ENCODE measurements at places on chromosomes 7 and 10.

DNA sequence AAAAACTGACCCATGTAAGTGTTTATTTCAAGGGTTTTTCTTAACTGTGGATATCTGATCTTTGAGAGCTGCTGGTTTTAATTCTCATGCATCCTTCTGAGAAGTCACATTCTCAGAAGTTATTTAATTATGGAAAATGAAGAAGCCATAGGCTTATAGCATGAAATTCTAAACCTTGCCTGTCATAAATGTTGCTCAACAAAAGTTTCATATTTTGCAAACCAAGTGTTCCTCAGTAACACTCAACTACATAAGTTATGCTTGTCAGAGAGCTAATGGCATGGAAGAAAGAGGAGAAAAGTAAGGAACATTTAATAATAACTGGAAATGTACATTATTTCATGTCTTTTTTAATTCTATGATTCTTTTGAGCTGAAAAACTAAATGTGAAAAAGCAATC lies 78.6 kb upstream of the MPP7 start:
- DNase-seq: no peak

DNA sequence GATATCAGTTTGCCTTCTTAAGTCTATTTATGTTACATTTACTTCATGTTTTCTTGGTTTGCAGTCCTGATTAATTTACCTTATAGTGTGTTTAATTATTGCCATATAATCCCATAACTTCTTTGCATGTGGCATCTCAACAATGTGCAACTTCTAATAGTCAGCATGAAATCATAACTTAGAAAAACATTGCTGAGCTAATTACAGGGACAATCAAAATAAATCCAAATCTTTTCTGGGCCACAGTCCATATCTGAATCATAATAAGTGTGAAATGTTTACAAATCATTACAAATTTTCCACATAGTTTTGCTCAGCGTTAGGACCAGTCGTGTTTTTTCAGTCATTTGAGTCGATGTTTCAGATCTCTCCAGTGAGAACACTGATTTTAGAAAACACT lies 29.1 kb upstream of the CABCOCO1 start:
- DNase-seq: no peak

DNA sequence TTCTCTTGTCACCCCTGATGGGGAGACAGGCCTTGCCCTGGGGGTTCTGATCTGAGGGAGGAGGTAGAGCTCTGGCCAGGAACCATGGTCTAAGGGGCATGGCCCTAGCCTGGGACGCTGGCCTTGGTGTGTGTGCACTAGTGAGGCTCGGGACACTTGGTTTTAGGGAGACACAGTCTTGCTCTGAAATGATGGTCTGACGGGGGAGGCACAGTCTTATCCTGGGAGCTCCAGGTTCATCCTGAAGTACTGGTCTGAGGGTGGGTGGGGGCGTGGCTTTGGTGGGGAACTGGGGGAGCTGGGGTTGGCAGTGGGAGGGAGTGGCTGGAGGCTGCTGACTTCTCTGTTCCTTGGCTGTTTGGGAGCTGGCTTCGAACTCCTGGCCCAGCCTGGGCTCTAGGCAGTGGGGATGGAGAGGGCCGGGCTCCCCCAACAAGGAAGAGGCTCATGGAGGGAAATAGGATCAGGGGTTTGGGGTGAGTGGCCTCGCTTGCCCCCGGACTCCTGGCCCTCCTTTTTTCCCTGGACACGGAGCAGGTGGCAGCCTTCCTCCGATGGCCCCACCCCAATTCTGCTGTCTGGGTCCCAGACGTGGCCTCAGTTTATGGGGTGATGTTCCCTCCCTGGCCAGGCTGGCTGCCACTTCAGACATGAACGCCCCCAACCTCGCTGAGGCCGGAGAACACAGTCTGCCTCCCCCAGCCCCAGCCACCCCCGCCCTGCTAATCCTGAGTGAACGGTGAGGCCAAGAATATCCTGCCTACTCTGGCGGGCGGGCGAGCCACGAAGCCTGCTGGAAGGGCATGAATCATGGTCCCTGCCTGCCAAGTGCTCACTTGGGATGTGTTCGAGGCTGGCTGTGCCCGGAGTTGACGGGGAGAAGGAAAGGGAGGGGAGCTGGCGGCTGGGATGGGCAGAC lies 43.5 kb downstream of the TMEM270 start:
- no peak for DNase-seq

- no peak for DNase-seq
Measured at GRCh38 chr10:68792115-68792514, 35.2 kb upstream of the STOX1 start.

GRCh38 chr7:89796481-89796880 lies 357.8 kb upstream of the STEAP1 start:
- DNase-seq: no peak

DNA sequence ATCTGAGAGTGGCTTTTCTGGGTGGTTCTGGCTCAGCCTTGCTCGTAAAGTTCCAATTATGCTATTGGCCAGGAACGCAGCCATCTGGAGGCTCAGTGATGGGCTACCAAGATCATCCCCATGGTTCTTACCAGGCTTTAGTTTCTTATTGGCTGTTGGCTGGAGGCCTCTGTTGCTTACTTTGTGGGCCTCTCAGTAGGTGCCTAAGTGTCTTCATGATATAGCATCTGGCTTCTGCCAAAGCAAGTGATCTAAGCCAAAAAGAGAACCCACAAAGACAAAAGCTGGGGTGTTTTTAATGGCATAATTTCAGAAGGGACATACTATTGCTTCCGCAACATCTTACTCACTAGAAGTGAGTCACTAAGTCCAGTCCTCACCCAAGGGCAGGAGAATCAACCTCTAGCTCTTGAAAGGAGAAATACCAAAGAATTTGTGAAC lies 132.0 kb upstream of the MDFIC start:
- DNase-seq: peak; percentile 77

GRCh38 chr7:131110297-131111080 lies 217.2 kb upstream of the MKLN1 start:
- DNase-seq: no peak

DNA sequence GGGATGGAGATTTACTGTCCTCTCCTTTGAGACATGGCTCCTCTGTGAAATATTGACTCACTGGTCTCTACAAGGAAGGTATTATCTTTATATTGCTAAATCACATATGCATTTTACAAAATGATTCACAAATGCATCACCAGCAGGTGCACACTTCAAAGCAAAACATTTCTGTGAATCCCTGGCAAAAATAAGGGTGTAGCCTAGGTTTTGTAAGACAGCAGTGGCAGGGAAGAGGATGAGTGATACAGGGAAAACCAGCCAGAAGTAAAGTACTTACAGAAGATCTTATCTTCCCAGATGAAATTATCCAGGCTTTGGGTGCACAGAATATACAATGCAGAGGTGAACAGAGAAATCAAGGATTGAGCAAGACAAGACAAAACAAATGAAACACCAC lies 1094.6 kb downstream of the GATA3 start:
- DNase-seq: peak; percentile 3

DNA sequence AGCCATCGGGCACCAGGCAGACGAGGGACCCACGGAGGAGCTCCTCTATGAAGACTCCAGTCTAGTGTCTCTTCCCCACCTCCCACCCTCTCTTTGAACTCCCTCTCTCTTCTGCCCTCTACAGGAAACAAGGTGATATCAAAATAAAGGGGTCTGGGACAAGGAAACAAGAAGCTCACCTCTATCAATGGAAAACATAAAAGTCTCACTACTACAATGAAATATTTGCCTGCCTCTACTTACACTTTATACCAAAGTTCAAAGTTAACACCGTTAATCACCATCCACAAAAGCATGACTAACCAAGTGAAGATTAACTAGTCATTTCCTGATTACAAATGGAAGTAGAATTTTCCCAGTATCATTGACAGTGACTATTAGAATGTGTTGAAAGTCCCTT lies 82.2 kb downstream of the PARD3 start:
- DNase-seq: peak; percentile 46

DNA sequence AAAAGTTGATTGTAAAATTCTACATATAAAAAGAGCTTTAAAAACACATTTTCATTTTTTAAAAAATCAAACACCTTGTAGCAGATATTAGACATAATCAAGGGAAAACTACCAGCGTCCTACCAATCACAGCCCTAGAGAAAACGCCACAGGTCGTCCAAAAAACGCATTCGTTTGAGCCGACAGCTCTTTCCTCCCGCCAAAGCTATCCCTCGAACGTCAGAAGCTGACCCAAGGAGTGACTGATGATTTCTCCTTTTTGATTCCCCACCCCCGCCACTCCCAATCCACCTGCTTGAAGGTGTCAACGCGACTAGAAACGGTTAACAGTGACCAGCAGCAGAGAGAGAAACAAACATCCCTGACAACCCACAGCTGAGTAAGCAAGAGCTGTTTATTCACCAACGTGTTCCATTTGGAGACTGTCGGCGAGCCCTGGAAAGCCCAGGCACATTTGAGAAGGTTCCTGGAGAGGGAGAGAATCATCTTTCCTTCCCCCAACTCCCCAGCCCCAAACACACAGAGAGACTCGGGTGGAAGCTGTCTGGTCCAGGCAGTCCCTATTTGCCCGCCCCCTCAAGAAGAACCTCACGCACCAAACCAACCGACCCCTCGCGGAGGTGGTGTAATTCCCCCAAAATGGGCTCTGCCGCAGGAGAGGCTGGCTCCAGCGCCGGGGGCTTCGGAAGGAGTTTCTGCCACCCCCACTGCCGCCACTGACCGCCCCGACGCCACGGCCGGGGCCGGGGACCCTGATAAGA lies 622 bp downstream of the CPEB3 start:
- peak; percentile 49 for DNase-seq

- DNase-seq: no peak
Measured at GRCh38 chr10:112735041-112735695, 214.9 kb upstream of the TCF7L2 start.

GRCh38 chr7:27966219-27966780 lies 214.3 kb downstream of the JAZF1 start:
- DNase-seq: no peak

DNA sequence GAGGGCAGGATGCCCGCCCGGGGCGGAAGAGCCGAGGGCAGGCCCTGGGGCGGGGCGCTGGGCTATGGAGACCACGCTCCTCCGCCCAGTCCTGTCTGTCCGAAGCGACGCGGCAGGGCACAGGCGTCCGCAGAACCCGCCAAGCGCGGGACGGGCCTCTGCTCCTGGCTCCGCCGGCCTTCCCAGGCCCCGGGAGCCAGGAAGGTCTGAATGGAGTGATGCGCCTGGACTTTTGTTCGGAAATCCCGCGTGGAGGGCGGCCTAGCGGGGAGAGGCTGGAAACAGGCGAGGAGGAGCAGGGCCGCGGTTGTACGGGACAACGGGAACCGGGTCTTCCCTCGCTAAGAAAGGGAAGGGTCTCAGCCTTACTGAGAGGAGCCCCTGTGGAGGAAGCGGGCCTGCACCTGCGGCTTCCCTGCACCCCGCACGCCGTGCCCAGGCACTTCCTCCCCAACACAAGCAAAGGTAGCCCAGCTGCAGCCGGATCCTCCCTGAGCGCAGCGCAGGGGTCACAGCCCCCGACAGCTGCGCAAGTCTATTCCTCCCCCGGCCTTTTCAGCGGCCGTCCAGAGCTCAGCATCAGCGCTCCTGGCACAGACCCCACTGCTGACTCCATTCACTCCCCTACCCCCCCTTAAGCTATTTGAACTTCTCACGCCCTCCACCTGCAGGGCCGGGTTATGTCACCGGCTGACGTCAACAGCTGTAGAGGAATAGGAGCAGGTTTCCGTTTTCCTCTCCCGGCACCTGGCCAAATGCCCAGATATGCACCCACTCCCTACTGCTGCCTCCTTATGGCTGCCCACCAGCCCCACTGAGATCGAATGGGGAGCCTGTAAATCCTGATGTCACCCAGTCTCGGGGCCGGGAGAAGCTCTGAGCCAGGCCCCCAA lies 143.2 kb upstream of the RET start:
- DNase-seq: peak; percentile 8

DNA sequence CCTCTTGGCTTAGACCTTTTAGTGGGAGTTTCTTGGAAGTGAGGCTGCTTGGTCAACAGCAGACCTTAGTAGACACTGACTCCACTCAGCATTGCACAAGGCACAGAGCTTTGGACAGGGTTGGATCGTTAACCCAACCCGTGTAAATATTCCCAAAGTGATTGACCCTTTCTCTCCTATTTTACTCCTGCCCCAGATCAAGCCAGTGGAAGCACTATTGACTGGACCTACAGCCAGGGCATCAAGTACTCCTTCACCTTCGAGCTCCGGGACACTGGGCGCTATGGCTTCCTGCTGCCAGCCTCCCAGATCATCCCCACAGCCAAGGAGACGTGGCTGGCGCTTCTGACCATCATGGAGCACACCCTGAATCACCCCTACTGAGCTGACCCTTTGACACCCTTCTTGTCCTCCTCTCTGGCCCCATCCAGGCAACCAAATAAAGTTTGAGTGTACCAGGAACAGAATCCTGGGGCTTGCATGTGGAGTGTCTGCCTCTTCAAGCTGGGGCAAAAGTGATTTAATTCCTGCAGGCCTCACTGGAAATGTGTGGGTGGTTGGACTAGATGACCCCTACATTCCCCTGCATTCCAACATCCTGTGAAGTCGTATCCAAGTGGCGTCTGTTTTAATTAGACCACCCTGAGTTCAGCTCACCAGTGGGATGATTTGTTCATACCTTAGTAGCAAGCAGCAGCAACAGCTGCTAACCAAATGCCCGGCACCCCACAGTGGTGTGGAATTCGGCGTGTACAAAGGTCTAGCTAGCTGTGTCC lies 7.5 kb downstream of the CPA1 start:
- no peak for DNase-seq

DNA sequence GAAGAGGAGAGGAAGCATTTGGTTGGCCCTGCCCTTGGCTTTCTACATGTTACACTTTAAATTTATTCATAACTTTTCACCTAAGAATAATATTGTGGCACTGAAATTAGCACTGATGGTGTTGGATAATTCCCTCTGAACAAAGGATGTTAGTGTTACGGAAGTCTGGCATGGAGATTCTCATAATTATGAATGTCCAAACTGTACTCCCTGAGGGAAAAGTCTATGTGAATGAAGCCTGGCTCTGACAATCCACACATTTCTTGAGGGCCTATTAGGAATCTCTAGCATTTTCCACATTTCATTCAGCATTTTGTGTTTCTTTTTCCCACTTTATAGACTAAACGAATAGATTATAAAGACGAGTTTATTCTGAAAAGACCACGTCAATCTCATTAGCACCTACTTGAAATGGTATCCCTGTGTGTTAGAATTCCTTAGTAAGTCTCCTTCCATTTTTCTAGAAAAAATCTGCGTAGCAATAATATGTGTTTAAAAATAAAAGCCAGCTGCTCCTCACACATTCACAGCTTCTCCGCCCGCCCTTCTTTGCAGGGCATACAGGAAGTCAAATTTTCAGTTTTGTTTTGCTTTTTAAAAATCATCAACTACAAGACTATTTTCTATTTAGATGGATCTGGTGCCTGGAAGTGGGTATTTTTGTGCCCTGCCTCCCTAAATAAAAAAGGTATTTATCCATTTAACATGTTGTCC lies 131.8 kb upstream of the PALS2 start:
- DNase-seq: no peak

DNA sequence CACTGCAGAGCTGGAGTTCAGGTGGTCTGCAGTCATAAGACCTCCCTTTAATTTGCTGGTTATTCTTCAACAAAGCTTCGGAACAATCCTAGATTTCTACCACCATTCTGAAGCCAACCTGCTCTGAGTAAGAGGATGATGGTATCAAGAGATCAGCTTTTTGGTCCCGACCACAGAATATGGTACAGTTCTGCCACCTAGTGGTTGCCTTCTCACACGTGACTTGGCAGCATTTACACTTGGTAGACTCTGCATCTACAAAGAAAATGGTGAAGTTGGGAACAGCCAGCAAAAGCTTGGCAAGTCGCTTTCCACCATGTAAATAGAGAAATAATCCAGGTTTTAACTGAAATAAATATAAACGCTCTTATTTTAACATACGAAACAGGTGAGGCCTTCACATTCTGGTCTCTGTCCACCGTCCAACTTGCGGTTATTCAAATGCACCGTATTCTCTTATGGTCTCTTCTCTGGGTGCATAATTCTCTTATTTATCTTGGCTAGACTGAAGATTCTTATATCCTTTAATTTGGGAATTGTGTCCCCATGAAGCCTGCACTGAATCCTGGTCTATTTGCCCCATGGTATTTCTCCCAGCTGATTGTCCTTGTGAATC lies 173.9 kb upstream of the GRM3 start:
- DNase-seq: peak; percentile 40

Data from RWPE1 (cell line).